ENCODE measurements at places on chromosomes 2 and 18. TPM values are rescaled to one million over a fixed set of nuclear protein-coding genes. Genes with fewer than 3 reads are reported as not detected.

GRCh38 chr2:9802576-9802993, 40.7 kb upstream of the TAF1B start:
- no peak for DNase-seq

GRCh38 chr2:22281033-22281432, 1103.9 kb upstream of the KLHL29 start:
- no peak for DNase-seq

- DNase-seq = no peak
Measured at GRCh38 chr2:54723996-54724559, 616 bp downstream of the EML6 start.

GRCh38 chr2:231241755-231242507, 43.5 kb downstream of the ARMC9 start:
- no peak for DNase-seq

- no peak for DNase-seq
Measured at GRCh38 chr2:128746356-128746755, 427.7 kb upstream of the HS6ST1 start.

DNA sequence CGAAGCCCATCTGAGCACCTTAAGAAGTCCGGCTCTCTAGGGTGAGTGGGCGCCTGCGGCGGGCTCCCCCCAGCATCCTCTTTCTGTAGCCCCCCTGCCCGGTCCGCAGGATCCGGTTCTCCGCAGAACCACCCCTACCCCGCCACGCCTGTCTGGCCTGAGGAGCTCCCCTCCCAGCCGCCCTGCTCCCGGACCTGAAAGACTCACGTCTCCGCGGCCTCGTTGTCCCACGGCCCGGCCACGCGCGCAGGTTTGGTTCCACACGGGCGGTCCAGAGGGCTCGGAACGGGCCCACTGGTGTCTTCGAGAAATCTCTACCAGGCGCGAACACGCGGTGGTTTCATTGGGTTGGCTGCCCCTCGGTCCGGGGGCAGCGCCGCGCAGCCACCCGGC, 237 bp downstream of the SLC39A6 start:
- DNase-seq = no peak

GRCh38 chr2:137892739-137893138, 71.5 kb upstream of the HNMT start:
- no peak for DNase-seq

Gene TMEM163
- total RNA-seq = 0.24 TPM

Gene GCG
- not detected for total RNA-seq

Gene C2orf68
- total RNA-seq = 43.4 TPM

Gene PAIP2B
- total RNA-seq = 42.0 TPM

Gene LDAH
- total RNA-seq = 1.6 TPM

Data from psoas muscle (tissue), 8 donors.